ENCODE measurements at places on chromosomes 2 and 18. TPM values are rescaled to one million over a fixed set of nuclear protein-coding genes. Genes with fewer than 3 reads are reported as not detected.

The IWS1 gene
- polyA plus RNA-seq: 29.3 TPM

The PDCD1 gene
- polyA plus RNA-seq: 0.29 TPM

The TNS1 gene
- 0.20 TPM for polyA plus RNA-seq

The IL36B gene
- not detected for polyA plus RNA-seq

The NOSTRIN gene
- not detected for polyA plus RNA-seq

The EIF2AK3 gene
- 113 TPM for polyA plus RNA-seq

The FBXO41 gene
- polyA plus RNA-seq: 29.6 TPM

The ICOS gene
- 1.5 TPM for polyA plus RNA-seq

The RFX8 gene
- 0.12 TPM for polyA plus RNA-seq

The LIMS1 gene
- polyA plus RNA-seq: 13.6 TPM

The NEB gene
- 4.0 TPM for polyA plus RNA-seq

The CHMP3 gene
- 26.4 TPM for polyA plus RNA-seq

The SPC25 gene
- 0.16 TPM for polyA plus RNA-seq

The USP37 gene
- 3.1 TPM for polyA plus RNA-seq

The LMAN2L gene
- 5.7 TPM for polyA plus RNA-seq

The ANKRD30BL gene
- not detected for polyA plus RNA-seq

The RUFY4 gene
- 0.34 TPM for polyA plus RNA-seq

The CWC22 gene
- 6.3 TPM for polyA plus RNA-seq

The REG3G gene
- polyA plus RNA-seq: not detected
